ENCODE measurements at places on chromosomes 7 and 10.

GRCh38 chr7:98212532-98213041, 1.3 kb downstream of the BHLHA15 start:
- DNase-seq: no peak

DNA sequence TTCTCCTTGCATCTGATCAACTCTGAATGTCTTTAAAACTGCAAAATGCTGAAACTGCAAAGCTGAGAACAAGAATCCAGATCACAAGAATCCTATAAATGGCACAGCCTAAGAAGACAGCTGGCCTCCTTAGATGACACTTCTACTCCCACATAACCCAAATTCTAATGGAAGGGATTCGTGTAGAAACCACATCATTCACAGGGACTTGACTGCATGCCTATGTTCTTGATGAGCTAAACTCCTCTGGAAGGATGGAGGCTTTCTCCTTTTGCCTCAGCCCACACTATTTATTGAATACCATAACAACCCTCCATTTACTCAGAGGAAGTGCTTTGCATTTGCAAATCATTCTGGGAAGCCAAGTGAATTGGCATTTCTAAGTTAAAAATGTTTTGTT, 252.5 kb upstream of the VWC2 start:
- DNase-seq: no peak

- DNase-seq: no peak
Measured at GRCh38 chr10:97131181-97131628, 54.6 kb downstream of the SLIT1 start.

DNA sequence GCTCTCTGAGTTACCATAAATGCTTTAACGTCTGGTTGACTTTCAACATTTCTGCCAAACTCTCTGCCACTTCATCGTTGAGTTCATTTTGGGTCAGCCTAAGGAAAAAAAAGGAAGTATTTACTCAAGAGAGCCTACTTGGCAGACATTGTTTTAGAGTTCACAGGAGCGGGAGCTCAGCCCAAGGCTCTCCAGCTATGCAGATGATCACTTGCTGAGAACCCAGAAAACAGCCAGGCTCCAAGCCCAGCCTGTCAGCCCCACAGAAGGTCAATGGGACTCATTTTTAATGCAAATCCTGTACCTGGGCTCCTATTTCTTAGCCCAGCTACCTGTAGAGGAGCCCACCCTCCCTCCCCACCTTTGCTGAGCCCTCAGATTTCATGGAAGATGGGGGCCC, 45.5 kb downstream of the NOD1 start:
- DNase-seq: no peak

- DNase-seq: no peak
Measured at GRCh38 chr10:125375210-125375609, 214.8 kb upstream of the CTBP2 start.

DNA sequence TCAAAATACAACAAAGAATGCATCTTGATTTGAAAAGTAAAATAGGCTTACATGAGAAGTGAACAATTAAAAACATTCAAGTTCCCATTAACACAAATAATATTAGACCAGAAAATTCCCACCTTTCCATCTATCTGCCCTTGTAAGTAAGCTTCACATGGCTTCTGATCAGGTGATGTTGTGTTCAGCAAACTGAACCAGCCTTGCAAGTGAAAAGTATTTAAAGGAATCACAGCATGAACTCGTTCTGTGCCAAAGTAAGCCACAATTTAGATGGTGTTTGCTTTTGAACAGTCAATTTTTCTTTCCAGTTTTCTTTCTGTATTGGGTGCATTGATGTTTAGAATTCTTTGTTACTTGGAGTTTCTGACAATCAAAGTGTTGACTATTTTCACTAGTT, 347.9 kb downstream of the TNS3 start:
- no peak for DNase-seq

GRCh38 chr7:74266191-74266963, 12.2 kb upstream of the RFC2 start:
- DNase-seq: no peak

DNA sequence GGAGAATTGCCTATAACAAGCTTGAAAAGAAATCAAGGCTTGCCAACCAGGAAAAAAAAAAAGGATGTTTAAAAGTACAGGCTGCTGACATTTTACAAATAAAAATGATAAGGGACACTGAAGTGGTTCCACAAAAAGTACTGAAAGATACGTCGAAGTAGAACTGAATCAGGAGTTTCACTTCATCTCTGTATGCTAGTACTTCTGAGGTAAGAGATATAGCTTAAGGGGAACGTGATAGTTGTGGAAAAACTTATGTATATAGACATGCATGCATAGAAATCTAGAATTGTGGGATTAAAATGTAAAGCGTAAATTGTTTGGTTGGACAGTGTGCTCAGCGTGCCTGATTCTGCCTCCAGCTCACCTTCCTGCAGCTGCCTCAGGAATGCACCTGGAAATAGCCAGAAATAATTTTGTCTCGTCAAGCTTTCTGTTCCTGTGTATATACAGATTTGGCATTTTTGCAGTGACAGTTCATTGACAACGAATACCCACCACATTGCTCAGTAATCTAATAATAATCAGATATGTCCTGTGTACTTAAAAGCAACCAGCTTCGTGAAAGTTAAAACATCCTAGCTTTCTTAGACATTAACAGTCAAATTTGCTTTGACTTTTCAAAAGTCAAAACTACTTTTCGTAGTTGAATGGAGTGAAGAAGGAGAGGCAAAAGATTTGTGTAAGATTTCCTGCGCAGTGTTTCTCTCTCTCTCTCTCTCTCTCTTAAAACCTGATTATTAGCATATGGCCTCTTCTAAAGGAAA, 1.4 kb downstream of the SOSTDC1 start:
- no peak for DNase-seq

DNA sequence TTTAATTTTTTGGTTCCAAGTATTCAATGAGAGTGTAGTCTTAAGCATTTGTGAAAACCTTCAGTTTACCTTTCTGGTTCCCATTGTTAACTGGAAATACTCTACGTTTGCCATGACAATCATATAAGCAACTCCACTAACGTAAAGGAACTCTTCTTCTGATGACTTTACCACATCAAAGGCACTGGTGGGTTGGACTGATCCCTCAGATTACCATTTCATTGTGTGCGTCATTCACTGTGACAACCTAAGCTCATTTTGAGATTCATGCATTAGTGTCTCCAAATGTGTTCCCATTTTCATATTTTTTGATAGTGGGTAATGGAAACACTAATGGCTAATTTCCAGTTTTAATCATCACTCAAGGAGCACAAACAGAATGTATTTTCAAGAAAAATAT, 119.9 kb upstream of the COL1A2 start:
- no peak for DNase-seq

DNA sequence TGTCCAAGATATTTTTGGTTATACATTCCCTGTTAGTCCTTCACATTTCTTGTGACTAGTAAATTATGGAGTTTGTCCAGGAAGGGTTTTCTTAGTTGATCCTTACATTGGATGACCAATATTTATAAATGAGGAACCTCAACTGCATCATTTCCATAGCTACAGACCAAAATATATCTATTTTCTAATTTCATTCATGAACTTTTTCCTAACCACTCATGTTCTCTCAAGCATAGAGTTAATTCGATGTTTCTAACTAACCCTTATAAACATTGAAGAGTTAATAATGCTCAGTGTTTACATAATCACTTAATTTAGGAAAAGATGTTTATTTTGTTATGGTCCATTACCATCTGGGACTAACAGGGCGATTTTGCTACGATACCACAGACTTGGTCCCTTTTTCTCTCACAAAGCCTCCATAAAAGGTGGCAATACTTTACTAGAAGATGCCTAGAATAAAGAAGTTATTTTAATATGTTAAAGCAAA, 591.0 kb downstream of the MAGI2 start:
- no peak for DNase-seq

- DNase-seq: no peak
Measured at GRCh38 chr10:112954974-112955581, 5.0 kb downstream of the TCF7L2 start.

DNA sequence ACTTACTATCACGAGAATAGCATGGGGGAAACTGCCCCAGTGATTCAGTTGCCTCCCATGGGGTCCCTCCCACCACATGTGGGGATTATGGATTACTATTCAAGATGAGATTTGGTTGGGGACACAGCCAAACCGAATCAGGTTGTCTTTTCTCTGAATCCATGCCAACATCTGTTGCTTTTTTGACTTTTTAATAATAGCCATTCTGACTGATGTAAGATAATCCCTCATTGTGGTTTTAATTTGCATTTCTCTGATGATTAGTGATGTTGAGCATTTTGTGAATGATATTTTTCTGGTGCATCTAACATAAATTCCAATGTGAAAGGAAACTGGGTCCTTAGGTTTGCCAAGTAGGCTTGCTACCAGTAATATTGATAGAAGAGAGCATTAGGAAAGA, 69.0 kb upstream of the ARHGAP21 start:
- no peak for DNase-seq

DNA sequence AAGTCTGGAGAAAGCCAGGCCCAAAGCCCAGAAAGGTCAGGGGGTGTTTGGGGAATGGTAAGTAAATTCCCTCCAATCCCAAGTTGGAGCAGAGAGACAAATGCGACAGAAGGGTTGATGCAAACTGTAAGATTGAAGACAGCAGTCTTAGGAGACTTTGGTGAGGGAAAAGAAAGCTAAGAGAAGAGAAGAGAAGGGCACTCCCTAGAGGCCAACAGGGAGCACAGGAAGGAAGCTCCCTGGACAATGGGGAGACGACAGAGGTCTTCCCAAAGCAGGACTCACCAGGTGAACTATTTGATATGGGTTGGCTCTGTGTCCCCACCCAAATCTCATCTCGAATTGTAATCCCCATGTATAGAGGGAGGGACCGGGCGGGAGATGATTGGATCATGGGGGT, 151.5 kb downstream of the KIF20B start:
- no peak for DNase-seq

DNA sequence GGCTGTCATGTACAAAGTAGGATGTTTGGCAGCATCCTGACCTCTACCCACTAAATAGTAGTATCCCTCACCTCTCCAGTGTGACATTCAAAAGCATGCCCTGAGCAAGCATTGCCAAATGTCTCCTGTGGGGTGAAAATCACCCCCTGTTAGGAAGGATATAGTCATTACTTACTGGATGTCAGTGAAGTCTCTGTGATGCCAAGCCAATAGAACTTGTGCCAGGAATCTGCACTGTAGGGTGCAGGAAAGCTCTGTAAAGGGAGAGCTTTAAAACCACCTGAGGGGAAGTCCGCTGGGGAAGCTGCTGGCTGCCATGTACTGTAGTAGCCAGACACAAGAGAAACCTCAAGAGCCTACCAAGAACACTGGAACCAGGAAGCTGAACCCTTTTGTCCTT, 170.7 kb upstream of the DKK1 start:
- DNase-seq: no peak

DNA sequence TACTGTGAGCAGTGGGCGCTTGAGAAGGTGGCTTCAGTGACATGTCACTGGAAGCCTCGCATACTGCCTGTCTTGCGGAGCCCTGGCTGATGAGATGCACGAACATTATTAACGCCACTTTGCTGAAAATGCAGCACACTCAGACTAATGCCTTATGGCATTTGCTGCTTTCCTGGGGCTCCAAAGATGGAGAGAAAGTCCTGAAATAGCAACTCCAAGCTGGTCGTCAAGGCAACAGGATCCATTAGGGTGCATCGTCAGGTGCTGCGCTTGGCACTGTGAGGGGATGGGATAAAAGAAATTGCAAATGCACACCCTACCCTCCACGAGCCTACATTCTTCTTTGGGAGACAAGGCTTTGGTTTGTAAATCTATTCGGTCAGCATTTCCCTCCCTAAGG, 592.5 kb downstream of the TYW1 start:
- DNase-seq: no peak

DNA sequence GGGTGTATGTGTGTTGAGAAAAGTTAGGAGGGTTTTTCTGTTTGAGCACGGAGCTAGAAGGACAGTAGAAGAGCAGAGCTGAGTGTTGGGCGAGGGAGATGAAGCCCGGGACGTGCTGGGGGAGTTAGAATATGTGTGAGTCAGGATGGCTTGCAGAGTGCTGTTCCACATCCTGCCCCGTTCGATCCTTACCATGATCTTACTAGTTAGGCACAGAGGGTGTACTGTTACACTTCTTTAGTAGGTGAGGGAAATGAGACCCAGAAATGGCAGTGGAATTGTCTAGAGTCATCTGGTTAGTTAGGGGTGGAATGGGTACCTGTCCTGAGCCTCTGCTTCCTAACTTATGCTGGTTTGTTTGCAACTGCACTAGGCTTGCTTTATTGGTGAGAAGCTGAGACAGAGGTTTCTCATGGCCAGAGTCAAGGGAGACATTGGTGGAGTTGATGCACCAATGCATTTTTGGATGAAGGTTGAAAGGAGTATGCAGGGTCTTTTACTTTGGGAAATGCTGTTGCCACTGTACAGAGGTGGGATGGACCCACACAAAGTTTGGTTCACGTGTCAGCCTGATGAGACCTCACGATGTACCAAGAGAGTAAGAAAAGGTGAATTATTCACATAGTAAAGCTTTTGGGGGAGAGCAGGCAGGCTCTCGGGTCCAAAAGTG, 42.4 kb downstream of the CCNY start:
- DNase-seq: no peak

GRCh38 chr10:47306387-47307210, 6.6 kb downstream of the GDF10 start:
- DNase-seq: no peak

- DNase-seq: no peak
Measured at GRCh38 chr10:16919121-16919982, 102.1 kb upstream of the RSU1 start.

DNA sequence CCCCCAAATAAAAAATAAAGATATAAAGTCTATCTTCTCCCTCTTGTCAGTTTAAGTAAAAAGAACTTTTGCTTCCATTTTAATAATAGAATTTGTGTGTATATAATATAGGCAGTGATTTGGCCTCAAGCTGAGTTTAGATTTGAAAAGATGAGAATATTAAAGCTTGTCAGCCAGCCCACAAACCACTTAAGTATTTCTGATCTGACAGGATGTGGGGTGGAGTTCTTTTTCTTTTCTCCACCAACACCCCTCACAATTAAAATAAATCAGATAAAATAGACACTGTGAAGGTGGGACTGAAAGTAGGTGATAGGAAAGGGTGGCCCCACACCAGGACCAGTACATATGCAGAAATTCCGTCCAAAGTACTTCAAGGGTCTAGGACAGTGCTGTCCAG, 714.1 kb downstream of the AUTS2 start:
- DNase-seq: no peak

GRCh38 chr10:128687408-128687807, 561.2 kb upstream of the MKI67 start:
- no peak for DNase-seq

GRCh38 chr7:8514781-8515519, 81.5 kb downstream of the NXPH1 start:
- DNase-seq: no peak

DNA sequence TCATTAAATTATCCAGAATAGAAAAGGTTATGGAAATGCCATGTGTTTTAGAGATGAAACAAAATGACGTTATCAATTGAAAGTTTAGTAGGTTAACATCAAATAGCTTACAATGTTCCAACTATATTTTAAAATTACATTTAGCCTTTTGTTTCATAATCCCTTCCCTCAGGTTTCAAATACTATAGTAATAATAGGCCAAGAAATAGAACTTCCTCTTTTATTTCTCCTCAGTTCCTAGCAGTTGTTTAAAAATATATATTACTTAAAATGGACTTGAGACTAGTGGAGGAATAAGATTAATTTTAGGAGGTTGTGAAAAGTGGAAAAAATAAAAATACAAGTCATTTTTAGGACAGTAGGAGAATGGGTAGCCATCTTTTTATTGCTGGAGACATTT, 16.4 kb upstream of the PDSS1 start:
- DNase-seq: no peak

All from vagina (tissue), 2 donors.